Neural crest cell (in vitro differentiated cells): ENCODE measurements at places on chromosomes 7 and 10.

DNA sequence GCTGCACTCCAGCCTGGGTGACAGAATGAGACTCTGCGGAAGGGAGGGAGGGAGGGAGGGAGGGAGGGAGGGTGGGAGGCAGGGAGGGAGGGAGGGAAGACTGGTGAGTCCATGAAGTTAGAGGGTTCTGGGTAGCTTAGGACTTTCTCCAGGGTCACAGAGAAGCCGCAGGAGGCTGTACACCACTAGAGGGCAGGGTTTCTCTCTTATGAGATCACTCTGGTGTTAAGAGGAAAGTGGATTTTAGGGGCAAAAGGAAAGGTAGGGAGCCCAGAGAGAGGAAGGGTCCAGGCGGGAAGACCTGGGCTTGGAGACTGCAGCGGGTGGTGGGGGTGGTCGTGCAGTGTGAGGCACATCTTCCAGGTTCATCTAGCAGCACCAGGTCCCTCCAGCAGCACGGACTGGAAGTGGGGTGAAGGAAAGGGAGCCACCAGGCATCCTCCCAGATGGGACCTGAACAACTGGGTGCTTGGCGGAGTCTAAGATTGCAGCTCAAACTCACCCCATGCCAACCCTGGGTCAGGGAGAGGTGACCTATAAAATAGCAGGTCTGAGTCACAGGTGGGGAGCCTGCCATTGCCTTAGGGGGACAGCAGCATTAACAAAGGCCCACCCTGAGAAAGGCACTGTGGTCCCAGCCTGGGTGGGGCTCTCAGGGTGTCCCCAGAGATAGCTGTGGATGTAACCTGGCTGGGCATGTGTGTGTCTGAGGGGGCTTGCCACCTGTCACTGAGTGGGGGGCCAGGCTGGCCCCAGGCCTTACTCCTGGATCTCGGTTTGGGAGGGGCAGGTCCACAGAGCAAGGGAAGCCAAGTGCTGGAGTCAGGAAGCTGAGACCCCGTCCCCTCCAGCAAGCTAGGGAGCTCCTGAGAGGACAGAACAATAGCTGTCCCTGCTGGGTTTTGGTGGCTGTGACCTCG lies 48.5 kb upstream of the SLC29A3 start:
- DNase-seq = peak; percentile 65
- H3K27me3 ChIP-seq = no peaks in the 10 kb centered on the region
- H3K4me1 ChIP-seq = peaks cover 13% of the 10 kb centered on the region
- H3K36me3 ChIP-seq = no peaks in the 10 kb centered on the region

GRCh38 chr7:129013048-129013724 lies 41.7 kb downstream of the TNPO3 start:
- no peak overlapping the region for H3K4me3 ChIP-seq
- no peaks in the 10 kb centered on the region for H3K4me1 ChIP-seq
- no peak for DNase-seq
- H3K27me3 ChIP-seq = no peaks in the 10 kb centered on the region

GRCh38 chr10:19782430-19783089 lies 33.7 kb upstream of the PLXDC2 start:
- no peaks in the 10 kb centered on the region for H3K4me1 ChIP-seq
- no peaks in the 10 kb centered on the region for H3K36me3 ChIP-seq
- H3K27ac ChIP-seq = no peak overlapping the region
- DNase-seq = no peak
- no peaks in the 10 kb centered on the region for H3K27me3 ChIP-seq
- H3K4me3 ChIP-seq = no peak overlapping the region

- DNase-seq = no peak
- H3K4me1 ChIP-seq = no peaks in the 10 kb centered on the region
- H3K4me3 ChIP-seq = no peak overlapping the region
- H3K36me3 ChIP-seq = no peaks in the 10 kb centered on the region
- H3K27ac ChIP-seq = no peak overlapping the region
Measured at GRCh38 chr7:154896076-154896475, 106.8 kb downstream of the PAXIP1 start.

GRCh38 chr10:22659866-22660265 lies 54.5 kb downstream of the PIP4K2A start:
- no peak overlapping the region for H3K4me3 ChIP-seq
- H3K4me1 ChIP-seq = peaks cover 22% of the 10 kb centered on the region
- no peaks in the 10 kb centered on the region for H3K36me3 ChIP-seq
- no peaks in the 10 kb centered on the region for H3K27me3 ChIP-seq
- DNase-seq = no peak

DNA sequence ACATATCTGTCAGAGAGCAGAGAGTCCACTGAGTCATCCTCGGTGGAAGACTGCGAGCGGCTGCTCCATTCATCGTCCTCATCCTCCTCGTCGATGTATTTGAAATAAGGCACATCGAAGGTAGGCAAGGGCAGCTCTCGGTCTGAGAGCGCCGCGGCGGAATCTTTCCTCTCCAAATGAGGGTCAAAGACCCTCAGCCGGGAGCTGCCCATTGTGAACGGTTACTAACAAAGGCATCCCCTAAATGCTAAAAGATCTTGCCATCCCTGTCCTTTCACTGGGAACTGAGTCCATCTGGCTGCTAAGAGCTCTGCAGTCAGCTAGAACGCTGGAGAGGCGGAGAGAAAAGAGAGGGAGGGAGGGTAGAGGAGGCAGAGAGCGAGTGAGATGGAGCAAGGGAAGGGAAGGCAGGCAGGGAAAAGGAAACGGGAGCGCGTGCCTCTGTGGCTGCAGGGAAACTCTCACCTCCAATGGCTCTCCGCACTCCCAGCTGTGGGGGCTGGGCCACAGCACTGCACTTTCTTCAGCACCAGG lies 163.4 kb downstream of the RAPGEF5 start:
- peak; percentile 43 for DNase-seq
- no peaks in the 10 kb centered on the region for H3K36me3 ChIP-seq
- H3K4me1 ChIP-seq = peaks cover 44% of the 10 kb centered on the region
- H3K4me3 ChIP-seq = peak overlapping the region; percentile 82
- peak overlapping the region; percentile 47 for H3K27ac ChIP-seq

- no peak overlapping the region for H3K4me3 ChIP-seq
- H3K27me3 ChIP-seq = peaks cover 32% of the 10 kb centered on the region
- no peak for DNase-seq
- H3K36me3 ChIP-seq = peaks cover 14% of the 10 kb centered on the region
Measured at GRCh38 chr10:132698211-132698751, 87.7 kb downstream of the NKX6-2 start.

- no peak overlapping the region for H3K27ac ChIP-seq
- no peak for DNase-seq
- H3K4me3 ChIP-seq = no peak overlapping the region
- H3K4me1 ChIP-seq = no peaks in the 10 kb centered on the region
Measured at GRCh38 chr7:83347945-83348444, 185.3 kb upstream of the PCLO start.
